ENCODE measurements at places on chromosomes 11 and 22.

- DNase-seq, result no peak
Observed at GRCh38 chr22:22406445-22407027, 102.0 kb downstream of the ZNF280B start.

DNA sequence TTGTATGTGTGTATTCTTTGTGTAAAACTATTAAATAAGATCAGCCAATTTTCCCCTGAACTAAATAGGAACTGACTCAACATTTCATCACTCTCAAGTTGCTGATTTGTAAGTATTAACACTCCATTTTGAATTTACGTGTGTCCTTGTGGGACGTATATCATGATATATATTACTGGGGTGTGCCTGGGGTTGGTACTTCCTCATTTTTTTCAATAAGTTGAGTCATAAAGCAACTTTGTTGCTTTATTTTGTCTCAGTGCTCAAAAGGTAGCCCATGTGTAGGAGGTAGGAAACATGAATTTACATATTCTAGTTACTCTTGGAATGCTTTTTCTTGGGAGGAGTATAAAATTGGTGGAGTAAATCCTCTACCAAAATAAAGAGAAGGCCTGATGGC, 193.9 kb upstream of the RAG2 start:
- no peak for DNase-seq

- DNase-seq, result peak; percentile 0
Observed at GRCh38 chr11:115324581-115325432, 179.4 kb downstream of the CADM1 start.

GRCh38 chr22:30362651-30363281, 6.0 kb downstream of the CCDC157 start:
- no peak for DNase-seq

GRCh38 chr11:82308979-82309378, 424.7 kb downstream of the FAM181B start:
- DNase-seq, result no peak

- no peak for DNase-seq
Observed at GRCh38 chr11:44978961-44979331, 28.3 kb upstream of the TP53I11 start.

GRCh38 chr11:8907116-8907515, 3.9 kb upstream of the AKIP1 start:
- no peak for DNase-seq

DNA sequence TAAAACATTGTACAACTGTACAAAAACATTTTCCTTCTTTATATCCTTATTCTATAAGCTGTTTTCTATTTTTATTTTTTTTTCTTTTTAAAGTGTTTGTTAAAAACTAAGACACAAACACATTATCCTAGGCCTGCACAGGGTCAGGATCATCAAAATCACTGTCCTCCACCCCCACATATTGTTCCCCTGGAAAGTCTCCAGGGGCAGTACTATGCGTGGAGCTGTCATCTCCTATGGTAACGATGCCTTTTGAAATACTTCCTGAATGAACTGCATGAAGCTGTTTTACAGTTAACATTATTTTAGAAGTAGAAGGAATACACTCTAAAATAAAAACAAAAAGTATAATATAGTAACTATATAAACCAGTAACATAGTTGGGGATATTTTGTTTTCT, 67.2 kb downstream of the ZC3H12C start:
- no peak for DNase-seq

GRCh38 chr22:39612811-39613548, 42.4 kb downstream of the CACNA1I start:
- DNase-seq, result no peak

- DNase-seq, result no peak
Observed at GRCh38 chr11:111272420-111272819, 25.9 kb upstream of the POU2AF3 start.

GRCh38 chr22:19430890-19431541, 517 bp downstream of the HIRA start:
- no peak for DNase-seq

DNA sequence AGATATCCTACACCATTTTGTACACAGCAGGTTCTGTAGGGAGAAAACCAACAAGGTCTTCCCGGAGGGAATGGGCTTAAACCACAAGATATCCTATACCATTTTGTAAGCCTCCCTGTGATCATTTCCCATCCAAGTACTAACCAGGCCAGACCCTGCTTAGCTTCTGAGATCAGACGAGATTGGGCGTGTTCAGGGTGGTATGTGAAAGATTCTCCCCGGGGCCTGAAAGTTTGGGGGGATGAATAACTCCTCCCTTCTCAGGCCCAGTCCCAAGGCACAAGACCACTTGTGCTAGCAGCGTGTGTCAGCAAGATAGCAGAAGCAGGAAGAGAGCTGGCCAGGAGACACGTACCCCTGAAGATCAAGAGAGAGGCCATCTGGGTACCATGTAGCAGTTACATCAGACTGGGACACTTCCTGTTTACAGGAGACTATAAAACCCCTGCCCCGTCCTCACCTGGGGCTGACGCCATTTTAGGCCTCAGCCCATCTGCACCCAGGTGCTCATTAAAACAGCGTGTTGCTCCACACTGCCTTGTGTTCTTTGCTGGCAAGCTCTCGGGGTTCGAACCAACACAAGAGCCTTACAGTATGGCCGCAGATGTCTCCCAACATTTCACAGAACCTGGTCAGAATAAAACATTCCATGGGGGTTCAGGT, 17.3 kb downstream of the MIF start:
- no peak for DNase-seq

DNA sequence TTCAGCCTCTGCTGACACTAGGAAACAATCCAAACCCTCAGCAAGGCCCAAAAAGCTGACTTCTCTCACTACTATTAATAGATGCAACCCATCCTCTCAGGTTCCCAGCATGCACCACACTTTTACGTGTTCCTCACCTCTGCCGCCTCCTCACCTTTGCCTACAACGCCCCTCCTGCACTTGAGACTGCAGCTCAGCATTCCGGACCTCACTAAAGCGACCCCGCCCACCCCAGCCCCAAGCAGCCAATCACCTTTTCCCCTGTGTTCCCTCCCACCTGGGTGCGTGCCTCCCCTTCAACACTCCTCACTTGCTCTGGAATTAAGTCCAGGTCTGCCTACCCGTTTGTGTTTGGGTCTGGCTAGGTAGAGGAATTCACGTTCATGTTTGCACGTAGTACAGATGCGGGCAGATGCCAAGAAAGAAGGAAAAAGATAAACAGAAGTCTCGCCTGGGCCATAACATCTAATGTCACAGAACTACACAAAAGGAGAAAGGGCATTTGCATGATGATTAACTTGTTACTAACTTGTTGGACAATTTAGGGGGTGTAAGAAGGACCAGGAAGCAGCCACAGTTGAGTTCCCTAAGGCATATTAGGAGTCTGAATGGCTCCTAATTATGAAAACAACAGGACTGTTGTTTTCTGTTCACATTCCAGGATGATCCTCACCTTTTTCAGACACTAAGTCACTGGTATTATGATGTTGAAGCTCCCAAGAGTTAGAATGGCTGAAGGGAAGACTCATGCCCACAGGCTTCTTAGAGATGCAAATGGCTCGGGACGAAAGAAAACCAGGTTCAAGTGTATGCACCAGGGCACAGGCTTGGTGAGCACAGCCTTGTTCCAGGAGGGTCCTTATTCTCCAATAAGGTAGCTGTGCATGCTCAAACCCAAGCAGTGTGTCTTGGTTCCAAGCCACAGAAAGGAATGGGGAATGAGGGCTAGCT, 102.2 kb downstream of the MICAL3 start:
- no peak for DNase-seq

DNA sequence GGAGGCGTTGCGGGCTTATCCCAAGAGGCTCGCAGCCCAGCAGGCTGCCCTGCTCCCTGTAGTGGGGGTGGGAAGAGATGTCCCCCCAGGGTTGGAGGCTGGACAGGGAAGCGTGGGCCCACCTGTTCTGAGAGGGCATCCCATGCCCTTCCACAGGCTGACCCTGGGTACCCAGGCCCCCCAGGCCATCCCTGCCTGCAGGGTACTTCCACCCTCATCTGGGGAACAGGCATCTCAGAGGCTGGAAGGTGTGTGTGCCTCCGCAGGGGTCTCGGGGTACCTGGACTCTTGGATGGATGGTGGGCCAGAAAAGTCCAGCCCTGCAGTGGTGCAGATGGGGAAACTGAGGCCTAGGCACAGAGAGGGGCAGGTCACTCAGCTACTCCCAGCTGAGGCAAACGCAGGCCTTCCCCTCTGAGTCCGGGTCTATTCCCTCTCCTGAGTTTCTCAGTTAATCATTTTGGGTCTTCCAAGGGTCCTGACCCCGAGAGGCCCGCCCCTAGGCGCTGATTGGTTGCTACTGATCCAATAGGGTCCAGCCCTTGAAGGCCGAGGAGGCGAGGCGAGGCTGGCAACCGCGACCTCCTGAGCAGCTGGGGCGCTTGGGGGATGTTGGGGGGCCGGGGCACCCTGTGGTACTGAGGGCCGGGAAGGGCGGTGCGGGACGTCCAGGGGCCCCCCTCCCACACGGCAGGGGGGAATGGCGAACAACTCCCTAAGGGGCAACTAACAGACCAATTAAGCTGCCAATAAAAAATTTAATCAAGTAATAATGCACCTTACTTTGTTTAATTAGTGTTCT, 23.8 kb downstream of the FLRT1 start:
- no peak for DNase-seq

- DNase-seq, result no peak
Observed at GRCh38 chr11:13338427-13339069, 61.0 kb downstream of the BMAL1 start.

DNA sequence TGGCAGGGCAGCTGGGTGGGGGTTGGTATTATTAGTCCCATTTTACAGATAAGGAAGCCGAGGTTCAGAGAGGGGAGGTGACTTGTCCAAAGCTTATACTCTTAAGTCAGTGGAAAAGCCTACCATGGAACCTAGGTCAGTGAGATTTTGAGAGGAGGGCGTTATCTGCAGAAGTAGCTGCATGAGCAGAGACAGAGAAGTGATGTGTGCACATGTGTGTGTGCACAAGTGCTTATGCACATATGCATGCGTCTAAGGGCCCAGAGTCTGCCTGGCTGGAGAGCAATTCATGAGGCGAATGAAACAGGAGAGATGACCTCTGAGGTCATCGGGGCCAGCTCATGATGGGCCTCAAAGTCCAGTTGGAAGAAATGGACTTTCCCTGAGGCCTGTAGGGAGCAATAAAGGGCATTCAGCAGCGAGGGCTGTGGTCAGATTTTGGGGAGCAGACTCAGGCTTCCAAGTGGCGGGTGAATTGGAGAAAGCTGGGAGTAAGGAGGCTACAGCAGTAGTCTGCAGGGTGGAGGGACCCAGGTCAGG, 8.2 kb downstream of the PLEKHB1 start:
- DNase-seq, result no peak

- no peak for DNase-seq
Observed at GRCh38 chr11:12199231-12199948, 89.0 kb downstream of the MICAL2 start.

GRCh38 chr11:66470015-66470414, 3.3 kb downstream of the PELI3 start:
- DNase-seq, result no peak

- no peak for DNase-seq
Observed at GRCh38 chr22:37631448-37632173, 7.9 kb upstream of the SH3BP1 start.

- DNase-seq, result no peak
Observed at GRCh38 chr11:79077702-79078330, 363.0 kb downstream of the TENM4 start.

GRCh38 chr11:2444821-2445745, at the start of gene KCNQ1:
KCNQ1 (plus strand) TSS chr11:2445008; CDS start chr11:2445099, 91 bp downstream.
- DNase-seq, result peak; percentile 55

- DNase-seq, result no peak
Observed at GRCh38 chr11:63574856-63575602, 11.8 kb upstream of the PLAAT2 start.
